ENCODE measurements at places on chromosomes 3 and 15. TPM values are rescaled to one million over a fixed set of nuclear protein-coding genes. Genes with fewer than 3 reads are reported as not detected.

Gene SCG3
- not detected for total RNA-seq

Gene GOLGA6L4
- total RNA-seq, result 0.36 TPM

Gene ZNF621
- total RNA-seq, result 5.1 TPM

Gene SYNPR
- total RNA-seq, result not detected

Gene FAM3D
- total RNA-seq, result not detected

Measured in epithelial cell of proximal tubule (primary cell).